ENCODE measurements at places on chromosomes 5 and 9.

GRCh38 chr9:86336058-86336457, 18.2 kb downstream of the TUT7 start:
- DNase-seq: no peak

GRCh38 chr9:105466898-105467455, 19.1 kb downstream of the FSD1L start:
- DNase-seq: no peak

GRCh38 chr5:52119768-52120167, 667.9 kb upstream of the ITGA1 start:
- DNase-seq: no peak

DNA sequence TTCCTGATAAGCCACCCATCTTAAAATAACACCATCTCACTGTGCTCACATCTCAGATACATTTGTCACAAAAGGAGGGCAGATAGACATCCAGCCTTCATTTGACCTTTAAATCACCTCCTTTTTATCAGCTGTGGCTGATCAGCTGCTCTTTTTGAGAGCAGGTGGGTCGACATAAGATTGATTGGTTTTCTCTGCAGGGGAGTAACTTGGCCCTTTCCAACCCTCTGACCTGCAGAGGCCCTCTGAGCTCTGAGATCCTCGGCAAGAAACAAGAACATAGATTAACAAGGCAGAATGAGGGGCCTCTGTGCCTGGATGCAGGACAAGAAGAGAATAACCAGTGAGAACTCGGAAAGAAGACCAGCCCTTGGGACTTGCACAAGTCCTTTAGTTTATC, 33.5 kb upstream of the GLRA1 start:
- DNase-seq: no peak

DNA sequence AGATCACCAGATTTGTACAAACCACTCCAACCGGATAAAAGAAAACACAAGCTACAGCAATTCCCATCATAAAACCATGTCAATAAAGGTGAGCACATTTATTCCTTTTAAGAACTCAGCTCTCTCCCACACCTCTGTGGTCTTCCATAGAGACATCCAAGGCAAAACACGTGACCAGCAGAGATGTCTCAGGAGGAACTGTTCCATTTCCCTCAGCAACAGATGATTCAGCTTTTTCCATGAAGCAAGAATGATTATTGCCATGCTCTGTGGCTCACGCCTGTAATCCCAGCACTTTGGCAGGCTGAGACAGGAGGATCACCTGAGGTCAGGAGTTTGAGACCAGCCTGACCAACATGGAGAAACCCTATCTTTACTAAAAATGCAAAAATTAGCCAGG, 15.8 kb downstream of the GZMK start:
- no peak for DNase-seq

- no peak for DNase-seq
Observed at GRCh38 chr5:108649106-108649505, 98.6 kb upstream of the FER start.

DNA sequence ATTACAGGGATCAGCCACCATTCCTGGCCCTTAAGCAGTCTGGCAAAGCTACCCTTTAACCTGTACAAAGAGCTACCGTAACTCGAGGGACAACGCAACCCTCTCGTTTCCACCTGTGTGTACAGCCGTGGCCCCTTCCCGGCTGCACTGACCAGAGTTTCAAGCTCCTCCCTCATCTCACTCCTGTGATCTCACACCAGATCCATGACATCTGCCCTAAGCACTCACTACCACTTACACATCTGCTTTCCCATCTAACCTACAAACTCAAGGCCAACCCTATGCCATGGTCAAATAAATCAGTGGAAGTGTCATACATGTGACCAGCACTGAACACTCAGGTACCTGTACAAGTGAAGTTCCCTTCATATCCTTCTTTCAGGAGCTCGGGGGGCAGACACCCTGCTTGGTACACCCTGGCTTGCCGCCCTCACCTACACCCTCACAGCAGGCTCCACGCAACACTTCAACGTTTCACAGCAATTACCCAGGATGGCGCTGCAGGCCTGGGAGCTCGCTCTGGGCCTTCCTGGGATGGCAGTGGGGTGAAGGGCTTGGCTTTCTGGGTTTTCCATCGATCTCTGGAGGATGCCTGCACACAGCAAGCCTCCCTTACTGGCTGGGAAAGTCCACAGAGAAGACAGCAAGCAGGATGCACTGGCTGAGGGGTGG, 61.7 kb downstream of the PRRT1B start:
- DNase-seq: no peak

DNA sequence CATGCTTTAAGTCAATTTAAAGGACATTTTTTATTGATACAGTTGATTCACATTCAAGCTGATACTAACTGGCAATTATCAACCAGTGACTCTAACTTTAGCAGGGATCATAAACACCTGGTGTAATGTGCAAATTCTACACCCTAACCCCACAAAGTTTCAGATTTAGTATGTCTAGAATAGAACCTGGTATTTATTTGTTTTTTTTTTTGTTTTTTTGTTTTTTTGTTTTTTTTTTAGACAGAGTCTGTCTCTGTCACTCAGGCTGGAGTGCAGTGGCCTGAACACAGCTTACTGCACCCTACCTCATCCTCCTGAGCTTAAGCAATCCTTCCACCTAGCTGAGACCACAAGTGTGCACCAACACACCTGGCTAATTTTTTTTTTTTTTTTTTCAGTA, 311.2 kb upstream of the SEMA6A start:
- no peak for DNase-seq

GRCh38 chr5:77155179-77155785, 55.2 kb upstream of the PDE8B start:
- no peak for DNase-seq

- DNase-seq: no peak
Observed at GRCh38 chr5:68932830-68933434, 160.9 kb upstream of the SLC30A5 start.

DNA sequence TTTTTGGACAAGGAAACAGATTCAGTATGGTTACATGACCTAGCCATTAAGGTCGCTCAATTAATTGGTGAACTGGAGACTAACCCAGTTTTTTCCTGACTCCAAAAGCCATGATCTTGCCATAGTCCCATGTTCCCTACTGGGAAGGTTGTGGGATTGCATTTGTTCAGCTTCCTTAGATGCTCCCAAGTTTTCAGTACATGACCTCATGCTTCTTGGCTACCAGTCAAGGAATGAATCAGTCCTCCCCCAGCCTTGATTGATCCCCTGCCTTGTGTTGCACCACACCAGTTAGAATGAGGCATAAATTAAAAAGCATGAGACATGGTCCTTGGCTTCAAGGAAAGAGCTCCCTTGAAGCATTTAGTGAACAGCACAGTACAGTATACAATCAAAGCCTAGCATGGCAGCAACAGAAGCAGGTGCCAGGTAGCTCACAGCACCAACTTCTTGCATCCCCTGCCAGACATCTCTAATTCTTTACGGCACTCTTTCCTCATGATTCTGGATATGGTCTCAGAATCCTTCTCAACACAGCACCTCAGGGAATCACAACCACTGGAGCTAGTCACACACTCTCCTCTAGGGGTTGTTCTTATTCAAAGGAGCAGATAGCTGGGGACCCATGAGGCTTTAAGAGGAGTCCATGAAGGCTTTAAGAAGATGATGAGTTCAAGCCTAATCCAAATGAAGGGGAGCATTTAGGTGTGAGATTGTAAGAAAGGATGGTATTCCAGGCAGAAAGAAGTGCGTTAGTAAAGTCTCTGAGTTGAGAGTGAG, 295.5 kb upstream of the CLINT1 start:
- peak; percentile 69 for DNase-seq

DNA sequence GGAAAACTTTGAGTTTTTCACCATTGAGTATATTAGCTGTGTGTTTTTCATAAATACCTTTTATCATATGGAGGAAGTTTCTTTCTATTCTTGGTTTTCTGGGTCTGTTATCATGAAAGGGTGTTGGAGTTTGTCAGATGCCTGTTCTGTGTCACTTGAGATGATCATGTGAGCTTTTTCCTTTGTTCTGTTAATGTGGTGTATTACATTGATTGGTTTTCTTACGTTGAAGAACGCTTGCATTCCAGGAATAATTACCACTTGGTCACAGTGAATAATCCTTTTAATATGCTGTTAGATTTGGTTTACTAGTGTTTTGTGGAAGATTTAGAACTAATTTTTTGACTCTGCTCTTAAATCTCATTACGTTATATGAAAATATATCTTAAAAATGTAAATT, 7.8 kb downstream of the PLEKHG4B start:
- DNase-seq: no peak

GRCh38 chr5:118628660-118629354, 359.5 kb downstream of the DTWD2 start:
- no peak for DNase-seq

GRCh38 chr5:18393565-18394442, 759.5 kb downstream of the TAF11L14 start:
- DNase-seq: peak; percentile 37

GRCh38 chr5:10520706-10521105, 43.2 kb upstream of the ANKRD33B start:
- DNase-seq: no peak

GRCh38 chr9:118594428-118594827, 774.8 kb downstream of the BRINP1 start:
- DNase-seq: no peak

- DNase-seq: no peak
Observed at GRCh38 chr5:91441082-91441481, 58.0 kb upstream of the ARRDC3 start.

- no peak for DNase-seq
Observed at GRCh38 chr5:57259704-57260103, 85.8 kb downstream of the GPBP1 start.

- no peak for DNase-seq
Observed at GRCh38 chr5:96871686-96872085, 4.6 kb upstream of the ERAP2 start.

- DNase-seq: no peak
Observed at GRCh38 chr9:118209343-118209742, 505.1 kb downstream of the TLR4 start.

- DNase-seq: no peak
Observed at GRCh38 chr9:130987738-130988399, 21.1 kb upstream of the LAMC3 start.

- no peak for DNase-seq
Observed at GRCh38 chr5:109399092-109399759, 10.5 kb downstream of the PJA2 start.

DNA sequence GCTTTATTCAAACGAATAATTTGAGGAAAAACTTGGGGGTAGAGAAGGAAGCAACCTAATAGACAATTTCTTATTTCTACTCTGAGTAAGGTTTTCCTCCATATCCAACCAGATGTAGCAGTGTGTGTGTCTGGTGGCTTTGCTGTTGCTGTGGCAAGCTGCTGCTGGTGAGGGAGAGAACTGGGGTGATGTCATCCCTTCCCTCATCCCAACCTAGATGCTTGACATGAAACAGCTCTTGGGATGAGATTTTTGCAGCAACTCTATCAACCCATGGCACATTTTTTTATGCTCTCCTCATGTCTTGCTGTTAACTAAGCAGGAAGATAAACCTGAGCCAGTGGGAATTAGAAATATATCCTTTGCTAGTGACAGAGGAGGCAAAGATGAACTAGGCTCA, 135.8 kb downstream of the PCSK1 start:
- DNase-seq: peak; percentile 1

DNA sequence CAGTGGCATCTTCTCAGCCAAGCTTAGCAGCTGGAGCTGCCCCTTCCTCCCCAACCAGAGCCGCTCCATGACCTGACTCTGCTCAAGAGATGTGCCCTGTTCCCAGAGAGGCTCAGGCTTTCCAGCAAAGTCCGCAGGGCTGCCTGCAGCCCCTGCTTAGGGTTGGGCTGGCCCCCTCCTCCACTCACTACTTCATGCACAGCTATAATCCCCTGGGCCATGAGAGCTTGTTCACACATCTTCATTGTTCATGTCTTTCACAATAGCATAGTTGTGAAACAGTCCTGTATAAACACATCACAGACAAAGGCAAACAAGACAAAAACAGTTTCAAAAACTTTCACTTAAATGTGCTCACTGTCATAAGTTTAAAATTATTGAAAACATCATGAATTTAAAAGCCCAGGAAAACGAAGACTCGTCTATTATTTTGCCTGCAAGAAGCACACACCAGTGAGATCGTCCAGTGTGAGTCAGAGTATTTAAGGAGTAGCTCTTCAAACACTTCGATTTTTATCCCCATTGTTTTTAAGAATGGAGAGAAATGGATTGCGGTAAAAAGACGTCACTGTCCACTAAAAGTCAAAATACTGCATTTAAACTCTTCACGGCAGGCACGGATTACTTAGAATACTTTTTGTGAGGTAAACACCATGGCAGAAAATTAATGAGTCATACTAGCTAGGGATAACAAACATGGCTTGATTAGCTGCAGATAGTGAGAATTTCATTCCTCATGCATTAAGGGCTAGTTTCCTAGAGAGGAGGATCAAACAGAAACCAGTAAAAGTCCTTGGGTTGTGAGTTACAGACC, 40.7 kb upstream of the S1PR3 start:
- DNase-seq: no peak

DNA sequence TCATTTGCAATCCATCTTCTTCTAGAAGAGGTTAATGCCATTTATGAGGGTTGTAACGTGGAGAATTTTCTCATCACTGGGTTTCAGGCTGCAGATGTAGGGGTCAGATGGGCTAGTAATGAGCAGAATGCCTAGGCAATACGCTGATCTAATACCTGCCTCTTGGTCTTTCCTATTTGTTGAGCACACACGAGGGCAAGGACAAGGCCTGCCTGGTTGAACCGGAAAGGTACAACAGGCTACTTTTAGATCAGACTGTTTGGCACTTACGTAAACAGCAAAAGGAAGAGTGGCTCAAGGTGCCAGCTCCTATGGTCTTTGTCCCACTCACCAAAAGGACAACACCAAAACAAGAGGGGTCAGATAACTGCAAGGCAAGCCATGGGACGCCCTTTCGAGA, 24.0 kb upstream of the GNE start:
- DNase-seq: no peak

DNA sequence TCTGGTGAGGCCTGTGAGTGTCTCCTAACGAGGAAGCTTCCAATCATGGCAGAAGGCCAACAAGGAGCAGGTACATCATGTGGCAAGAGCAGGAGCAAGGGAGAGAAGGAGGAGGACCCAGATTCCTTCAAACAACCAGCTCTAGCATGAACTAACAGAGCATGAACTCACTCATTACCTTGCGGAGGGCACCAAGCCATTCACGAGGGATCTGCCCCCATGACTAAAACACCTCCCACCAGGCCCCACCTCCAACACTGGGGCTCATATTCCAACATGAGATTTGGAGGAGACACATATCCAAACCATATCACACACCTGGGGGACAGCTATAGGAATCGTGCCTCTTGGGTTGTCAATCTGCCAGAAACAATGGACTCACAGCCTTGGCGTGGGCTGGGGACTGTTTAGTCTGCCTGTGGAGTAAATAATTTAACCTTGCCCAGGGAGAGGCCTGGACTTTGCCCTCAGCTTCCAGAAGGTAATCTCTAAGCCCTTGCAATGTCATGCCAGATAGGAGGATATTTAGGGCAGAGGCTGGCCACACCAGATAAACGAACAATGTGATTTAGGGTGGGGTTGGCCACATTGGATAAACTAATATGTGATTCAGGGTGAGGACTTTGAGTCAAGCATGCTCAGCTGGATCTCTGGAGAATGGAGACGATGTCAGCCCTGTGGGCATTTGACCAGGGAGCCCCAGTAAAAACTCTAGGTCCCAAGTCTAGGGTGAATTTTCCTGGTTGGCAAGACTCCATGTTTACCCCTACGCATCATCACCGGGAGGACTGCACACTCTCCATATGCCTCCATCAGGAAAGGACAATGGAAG, 13.6 kb upstream of the VDAC1 start:
- no peak for DNase-seq

GRCh38 chr5:65244031-65244430, 237.7 kb downstream of the ADAMTS6 start:
- DNase-seq: no peak

- DNase-seq: no peak
Observed at GRCh38 chr5:55900068-55900467, 48.9 kb downstream of the IL31RA start.

Measured in kidney epithelial cell (primary cell).